Effector memory CD4-positive, alpha-beta T cell (primary cell): ENCODE measurements at places on chromosomes 16 and 17.
A peak's percentile ranks its signal among the peaks of the same experiment; 100 is the strongest.

- H3K27me3 ChIP-seq: no peaks in the 10 kb centered on the region
- peak overlapping the region; percentile 98 for H3K27ac ChIP-seq
- DNase-seq: peak; percentile 84
- peaks cover 5% of the 10 kb centered on the region for H3K4me1 ChIP-seq
- peaks cover 26% of the 10 kb centered on the region for H3K36me3 ChIP-seq
- H3K4me3 ChIP-seq: peak overlapping the region; percentile 100
These were observed 607 bp downstream of the THUMPD1 start for GRCh38 chr16:20740901-20741521.

GRCh38 chr17:56475116-56475515 lies 118.4 kb upstream of the NOG start:
- H3K4me3 ChIP-seq: no peak overlapping the region
- no peaks in the 10 kb centered on the region for H3K36me3 ChIP-seq
- no peak for DNase-seq
- H3K27me3 ChIP-seq: no peaks in the 10 kb centered on the region
- H3K4me1 ChIP-seq: no peaks in the 10 kb centered on the region

GRCh38 chr16:1062895-1063294 lies 9.7 kb upstream of the SSTR5 start:
- H3K4me1 ChIP-seq: no peaks in the 10 kb centered on the region
- DNase-seq: no peak
- no peak overlapping the region for H3K27ac ChIP-seq
- no peaks in the 10 kb centered on the region for H3K36me3 ChIP-seq
- H3K27me3 ChIP-seq: peaks cover 19% of the 10 kb centered on the region
- H3K4me3 ChIP-seq: no peak overlapping the region

- H3K36me3 ChIP-seq: no peaks in the 10 kb centered on the region
- no peaks in the 10 kb centered on the region for H3K27me3 ChIP-seq
- H3K4me1 ChIP-seq: no peaks in the 10 kb centered on the region
These were observed 139.0 kb downstream of the STX8 start for GRCh38 chr17:9436630-9437029.

- no peak overlapping the region for H3K27ac ChIP-seq
- H3K36me3 ChIP-seq: no peaks in the 10 kb centered on the region
- no peak for DNase-seq
- no peak overlapping the region for H3K4me3 ChIP-seq
- H3K27me3 ChIP-seq: no peaks in the 10 kb centered on the region
These were observed 84.5 kb downstream of the LITAF start for GRCh38 chr16:11502239-11502638.

- no peaks in the 10 kb centered on the region for H3K27me3 ChIP-seq
- no peaks in the 10 kb centered on the region for H3K4me1 ChIP-seq
- no peak overlapping the region for H3K4me3 ChIP-seq
These were observed 83.9 kb downstream of the RMI2 start for GRCh38 chr16:11429123-11429522.

DNA sequence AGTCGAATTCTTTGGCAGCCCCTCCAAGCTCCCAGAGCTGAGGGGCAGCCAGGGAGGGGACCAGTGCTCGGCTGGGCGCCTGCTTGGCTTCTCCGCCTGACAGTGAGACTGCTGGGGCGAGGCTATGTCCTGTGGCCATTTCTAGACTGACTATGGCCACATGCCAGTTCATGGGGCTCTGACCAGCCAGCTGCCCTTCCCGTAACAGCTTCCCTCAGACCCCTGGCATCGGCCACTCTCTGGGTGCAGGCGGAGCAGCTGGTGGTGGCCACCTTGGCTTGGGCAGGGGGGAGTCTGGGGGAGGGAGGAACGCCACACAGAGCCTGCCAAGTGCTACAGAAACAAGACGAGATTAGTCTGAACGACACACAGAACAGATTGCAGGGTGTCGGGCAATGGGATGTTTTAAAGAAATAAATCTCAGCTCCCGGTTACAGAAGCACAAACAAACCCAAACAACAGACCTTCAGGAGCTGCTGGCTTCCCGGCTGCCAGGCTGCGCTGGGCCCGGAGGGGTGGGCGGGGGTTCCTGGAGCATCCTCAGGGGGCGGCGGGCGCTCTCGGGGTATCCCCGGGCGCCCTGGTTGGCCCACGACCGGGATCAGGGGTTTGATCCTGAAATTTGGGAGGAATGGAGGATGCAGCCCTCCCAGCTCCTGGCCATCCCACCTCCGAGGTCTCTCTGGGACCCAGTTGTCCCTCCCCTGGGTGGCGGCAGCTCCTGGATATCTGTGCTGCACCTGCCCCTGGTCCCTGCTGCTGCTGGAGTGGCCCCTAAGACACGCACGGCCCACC lies 34.5 kb downstream of the TBC1D16 start:
- no peaks in the 10 kb centered on the region for H3K27me3 ChIP-seq
- peaks cover 31% of the 10 kb centered on the region for H3K4me1 ChIP-seq
- no peak for DNase-seq
- no peak overlapping the region for H3K4me3 ChIP-seq
- no peak overlapping the region for H3K27ac ChIP-seq

DNA sequence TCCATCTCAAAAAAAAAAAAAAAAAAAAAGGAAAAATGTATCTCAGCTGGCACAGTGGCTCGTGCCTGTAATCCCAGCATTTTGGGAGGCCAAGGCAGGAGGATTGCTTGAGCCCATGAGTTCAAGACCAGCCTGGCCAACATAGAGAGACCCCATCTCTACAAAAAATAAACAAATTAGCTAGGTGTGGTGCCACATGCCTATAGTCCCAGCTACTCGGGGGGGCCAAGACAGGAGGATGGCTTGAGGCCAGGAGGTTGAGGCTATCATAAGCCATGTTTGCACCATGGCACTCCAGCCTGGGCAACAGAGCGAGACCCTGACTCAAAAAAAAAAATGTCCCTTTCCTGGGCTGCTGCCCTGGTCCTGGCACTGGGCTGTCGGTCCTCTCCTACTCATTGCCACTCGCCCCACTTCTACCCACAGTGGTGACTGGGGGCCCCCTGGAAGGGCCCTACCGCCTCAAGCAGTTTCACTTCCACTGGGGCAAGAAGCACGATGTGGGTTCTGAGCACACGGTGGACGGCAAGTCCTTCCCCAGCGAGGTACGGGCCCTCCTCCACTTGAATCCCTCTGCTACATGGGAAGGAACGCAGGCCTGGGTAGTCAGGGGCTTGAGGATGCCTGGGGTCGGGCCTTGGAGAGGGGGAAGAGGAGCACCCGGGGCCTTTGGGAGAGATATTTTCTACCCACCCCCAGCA lies 6.1 kb downstream of the CA7 start:
- H3K36me3 ChIP-seq: no peaks in the 10 kb centered on the region
- H3K4me1 ChIP-seq: no peaks in the 10 kb centered on the region
- H3K4me3 ChIP-seq: no peak overlapping the region
- H3K27ac ChIP-seq: no peak overlapping the region

DNA sequence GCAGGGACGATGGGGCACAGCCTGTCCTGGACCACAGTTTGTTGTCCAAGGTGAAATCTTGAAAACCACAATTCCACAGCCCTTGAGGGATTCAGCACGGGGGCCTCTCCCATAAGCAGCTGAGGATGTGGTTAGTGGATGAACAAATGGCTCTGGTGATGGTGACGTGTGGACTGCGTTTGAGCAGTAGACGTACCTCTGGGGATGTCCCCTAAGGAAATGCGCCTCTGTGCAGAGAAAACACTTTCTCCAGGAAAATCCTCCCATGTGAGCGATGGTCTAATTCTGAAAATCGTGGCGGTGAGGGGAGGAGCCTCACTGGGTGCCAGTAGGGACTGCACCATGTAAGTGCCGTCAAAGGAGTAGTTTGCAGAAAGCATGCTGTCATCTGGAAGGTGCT lies 2.7 kb upstream of the SEPTIN12 start:
- no peak overlapping the region for H3K27ac ChIP-seq
- no peaks in the 10 kb centered on the region for H3K4me1 ChIP-seq
- H3K36me3 ChIP-seq: no peaks in the 10 kb centered on the region
- H3K27me3 ChIP-seq: no peaks in the 10 kb centered on the region
- no peak overlapping the region for H3K4me3 ChIP-seq

DNA sequence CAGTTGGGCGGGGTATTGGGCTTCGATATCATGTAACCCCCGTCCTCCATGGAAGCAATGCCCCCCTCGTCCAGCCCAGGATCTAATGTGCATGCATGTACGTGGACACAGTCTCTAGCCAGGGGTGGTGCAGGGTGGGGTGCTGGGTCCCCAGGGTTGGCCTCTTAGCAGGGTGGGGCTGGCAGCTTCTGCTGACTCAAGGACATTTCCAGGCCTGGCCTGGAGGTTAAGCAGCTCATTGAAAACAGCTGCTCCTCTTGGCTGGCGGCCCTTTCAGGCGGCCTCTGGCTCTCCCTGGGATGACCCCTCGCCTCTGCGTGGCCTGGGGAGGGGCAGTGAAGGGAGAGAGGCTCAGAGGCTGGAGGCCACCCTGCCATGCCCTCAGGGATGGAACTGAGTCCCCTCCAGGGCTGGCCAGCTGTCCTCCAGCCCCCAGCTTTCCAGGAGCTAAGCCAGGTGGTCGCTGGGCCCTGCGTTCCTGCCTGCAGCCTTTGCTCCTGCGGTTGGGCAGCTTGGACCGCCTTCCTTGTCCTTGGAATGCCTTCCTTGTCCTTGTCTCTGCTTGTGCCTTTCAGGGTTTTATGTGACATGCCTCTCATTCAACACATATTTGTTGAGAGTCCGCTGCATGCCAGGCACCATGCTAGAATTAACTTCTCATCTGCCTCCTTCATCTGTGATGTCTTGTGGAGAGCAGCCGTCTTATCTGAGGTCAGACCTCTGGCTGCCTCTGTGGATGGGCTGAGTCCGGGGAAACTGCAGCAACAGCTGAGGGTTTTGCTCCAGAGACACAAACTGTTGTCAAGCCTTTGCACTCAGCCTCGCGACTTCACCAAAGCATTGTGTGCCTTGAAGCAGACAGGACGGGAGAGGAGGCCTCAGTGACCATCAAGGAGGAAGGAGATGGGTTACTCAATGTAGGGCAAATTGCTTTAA lies 26.6 kb downstream of the MRC2 start:
- H3K27ac ChIP-seq: no peak overlapping the region
- no peak for DNase-seq
- no peaks in the 10 kb centered on the region for H3K36me3 ChIP-seq
- H3K27me3 ChIP-seq: no peaks in the 10 kb centered on the region
- peaks cover 16% of the 10 kb centered on the region for H3K4me1 ChIP-seq

- no peak overlapping the region for H3K27ac ChIP-seq
- H3K36me3 ChIP-seq: no peaks in the 10 kb centered on the region
- H3K4me3 ChIP-seq: no peak overlapping the region
- H3K27me3 ChIP-seq: no peaks in the 10 kb centered on the region
- DNase-seq: no peak
These were observed 6.0 kb upstream of the TNFRSF13B start for GRCh38 chr17:16977932-16978331.

- H3K4me1 ChIP-seq: no peaks in the 10 kb centered on the region
- no peaks in the 10 kb centered on the region for H3K27me3 ChIP-seq
These were observed 150.1 kb upstream of the CDH11 start for GRCh38 chr16:65271996-65272395.

DNA sequence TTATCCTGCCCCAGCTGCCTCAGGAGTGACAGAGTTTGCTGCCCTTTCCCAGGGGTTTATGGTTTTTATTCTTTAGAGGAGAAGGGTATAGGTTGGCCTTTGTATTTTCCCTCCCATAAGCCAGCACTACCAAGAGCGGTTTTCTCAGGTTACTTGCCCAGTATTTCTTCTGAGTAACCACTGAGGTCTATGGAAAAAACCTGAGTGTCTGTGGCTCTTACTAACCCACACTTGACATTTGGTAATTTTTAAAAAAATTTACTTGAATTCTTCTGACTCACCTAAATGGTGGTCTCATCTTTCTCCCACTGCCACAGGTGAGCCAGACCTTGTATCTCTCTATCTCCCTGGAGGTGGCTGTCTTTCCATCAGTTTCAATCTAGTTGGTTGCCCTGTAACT lies 6.0 kb downstream of the SLC7A6 start:
- H3K27me3 ChIP-seq: no peaks in the 10 kb centered on the region
- H3K36me3 ChIP-seq: peaks cover 4% of the 10 kb centered on the region
- no peak for DNase-seq
- peak overlapping the region; percentile 70 for H3K27ac ChIP-seq
- H3K4me3 ChIP-seq: no peak overlapping the region

DNA sequence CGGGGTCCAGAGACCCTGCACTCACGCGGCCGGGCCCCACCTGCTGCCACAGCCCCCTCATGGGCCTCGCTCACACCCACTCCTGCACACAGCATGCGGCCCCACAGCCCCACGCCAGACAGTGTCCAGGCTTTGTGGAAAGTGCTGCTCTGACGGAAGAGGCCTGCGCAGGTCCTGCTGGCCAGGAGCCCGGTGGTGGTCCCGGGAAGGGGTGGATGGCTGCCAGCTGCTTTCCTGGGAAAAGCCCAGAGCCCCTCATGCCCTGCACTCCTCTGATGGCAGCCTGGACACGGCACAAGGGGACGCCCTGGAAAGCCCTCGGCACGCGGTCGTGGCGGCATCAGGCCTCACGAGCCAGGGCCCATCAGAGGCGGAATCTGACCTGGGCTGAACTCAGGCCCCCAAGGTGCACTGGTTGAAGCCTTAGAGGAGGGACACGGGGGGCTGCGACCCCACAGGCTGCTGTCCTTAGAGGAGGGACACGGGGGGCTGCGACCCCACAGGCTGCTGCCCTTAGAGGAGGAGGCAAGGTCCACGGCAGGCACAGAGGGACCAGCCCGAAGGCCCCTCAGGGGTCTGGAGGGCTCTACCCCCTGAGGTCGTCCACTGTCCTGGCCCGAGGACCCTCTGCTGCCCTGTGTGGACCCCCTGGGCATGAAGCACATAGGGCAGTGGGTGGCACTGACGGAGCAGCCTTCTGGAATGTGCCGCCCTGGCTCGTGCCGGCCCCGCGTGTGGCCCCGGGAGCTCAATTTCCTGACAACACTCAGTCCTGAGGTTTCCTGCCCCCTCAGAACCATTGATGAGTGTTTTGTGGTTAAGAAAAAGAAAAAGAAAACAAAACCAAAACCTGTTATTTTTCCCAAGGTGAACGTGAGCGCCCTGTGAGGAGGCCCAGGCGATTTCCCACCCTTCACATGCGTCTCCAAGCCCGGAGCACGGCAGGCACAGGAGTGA lies 22.1 kb downstream of the SOX8 start:
- H3K4me3 ChIP-seq: peak overlapping the region; percentile 49
- H3K27ac ChIP-seq: peak overlapping the region; percentile 58
- peak; percentile 16 for DNase-seq
- H3K4me1 ChIP-seq: peaks cover 38% of the 10 kb centered on the region

- peak overlapping the region; percentile 99 for H3K27ac ChIP-seq
- H3K4me3 ChIP-seq: peak overlapping the region; percentile 46
- peaks cover 59% of the 10 kb centered on the region for H3K4me1 ChIP-seq
- DNase-seq: no peak
- H3K27me3 ChIP-seq: no peaks in the 10 kb centered on the region
These were observed 6.7 kb downstream of the MNT start for GRCh38 chr17:2393954-2394749.

GRCh38 chr17:57584050-57584551 lies 161.0 kb downstream of the CCDC182 start:
- no peaks in the 10 kb centered on the region for H3K36me3 ChIP-seq
- no peak overlapping the region for H3K27ac ChIP-seq
- H3K27me3 ChIP-seq: no peaks in the 10 kb centered on the region
- no peaks in the 10 kb centered on the region for H3K4me1 ChIP-seq
- no peak for DNase-seq

DNA sequence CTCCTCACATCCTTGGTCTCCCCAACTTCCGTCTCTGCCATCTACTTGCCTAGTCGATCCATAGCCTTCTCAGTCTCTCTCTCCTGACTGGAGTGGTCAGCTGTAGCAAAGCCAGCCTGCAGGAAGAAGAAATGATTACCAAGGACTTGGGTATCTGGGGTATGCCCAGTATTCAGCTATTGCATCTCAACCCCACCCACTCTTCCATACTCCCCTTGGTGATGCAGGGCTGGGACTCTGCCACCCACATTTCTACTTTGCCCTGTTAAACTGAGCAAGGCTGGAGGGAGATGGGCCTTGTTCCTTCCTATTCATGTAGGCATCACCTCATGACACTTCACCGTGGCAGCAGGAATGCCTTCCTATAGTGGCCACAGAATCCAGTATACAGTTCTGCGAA lies 2.3 kb downstream of the COPRS start:
- H3K27ac ChIP-seq: no peak overlapping the region
- H3K27me3 ChIP-seq: no peaks in the 10 kb centered on the region
- peaks cover 6% of the 10 kb centered on the region for H3K4me1 ChIP-seq
- H3K4me3 ChIP-seq: no peak overlapping the region
